Neural crest cell (in vitro differentiated cells): ENCODE measurements at places on chromosomes 3 and 15.

DNA sequence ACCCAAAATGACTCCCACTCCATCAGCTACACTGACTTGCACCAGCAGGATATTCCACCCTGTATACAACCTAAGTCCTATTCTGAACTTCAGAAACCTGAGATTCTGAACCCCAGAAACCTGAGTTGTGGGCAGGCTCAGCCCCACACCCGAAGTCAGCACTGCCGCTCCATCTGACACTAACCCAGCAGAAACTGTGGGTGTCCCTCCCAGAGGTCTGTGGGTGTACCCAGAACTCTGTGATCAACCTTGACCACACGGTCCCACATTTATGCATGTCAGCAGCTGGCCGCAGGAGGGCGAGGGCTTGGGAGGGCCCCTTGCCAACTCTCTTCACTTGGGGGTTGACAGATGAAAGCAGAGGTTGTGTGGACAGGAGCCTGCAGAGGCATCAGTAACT lies 9.3 kb downstream of the OXTR start:
- DNase-seq = no peak

- DNase-seq = no peak
These were observed 125.8 kb downstream of the KBTBD8 start for GRCh38 chr3:67123914-67124313.

- no peak for DNase-seq
These were observed 25.9 kb upstream of the PLA2G4D start for GRCh38 chr15:42120285-42120684.

GRCh38 chr3:157405457-157405856 lies 31.2 kb upstream of the PTX3 start:
- no peak for DNase-seq

DNA sequence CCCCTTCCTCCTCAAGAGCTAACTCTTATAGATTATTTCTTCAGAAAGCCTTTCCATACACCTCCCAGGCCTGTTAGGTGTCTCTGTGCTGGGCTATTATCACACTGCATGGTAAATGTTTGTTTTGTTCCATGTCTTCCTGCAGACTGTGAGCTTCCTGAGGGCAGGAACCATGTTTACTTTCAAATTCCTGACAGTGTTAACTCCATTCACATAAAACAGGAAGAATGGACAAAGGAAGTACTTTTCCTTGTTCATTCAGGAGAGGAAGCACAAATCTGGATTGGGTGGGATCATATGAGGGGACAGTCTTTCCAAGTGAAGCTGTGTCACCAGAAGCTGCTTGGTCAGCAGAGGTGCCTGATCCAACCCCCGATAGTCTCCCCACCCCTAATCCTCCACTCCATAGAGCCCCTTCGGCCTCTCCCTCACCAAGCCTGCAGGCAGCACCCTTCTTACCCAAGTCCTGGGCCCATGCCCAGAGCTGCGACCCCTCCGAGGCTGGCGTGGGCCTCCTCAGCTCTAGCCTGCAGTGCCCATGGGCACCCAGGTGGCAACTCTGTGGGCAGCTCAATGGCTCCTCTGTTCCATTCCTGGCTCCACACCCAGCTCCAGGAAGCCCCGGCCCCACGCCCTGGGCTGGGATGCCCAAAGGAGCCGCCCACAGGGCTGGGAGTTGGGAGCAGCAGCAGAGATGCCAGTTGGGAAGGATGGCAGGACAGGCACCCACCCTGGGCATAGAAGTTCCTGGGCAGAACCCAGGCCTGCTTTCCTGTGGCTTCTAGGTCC lies 6.9 kb downstream of the SHF start:
- DNase-seq = no peak

GRCh38 chr3:50464569-50464968 lies 38.9 kb downstream of the CACNA2D2 start:
- DNase-seq = no peak

- no peak for DNase-seq
These were observed 24.2 kb downstream of the ZXDC start for GRCh38 chr3:126451511-126451910.

DNA sequence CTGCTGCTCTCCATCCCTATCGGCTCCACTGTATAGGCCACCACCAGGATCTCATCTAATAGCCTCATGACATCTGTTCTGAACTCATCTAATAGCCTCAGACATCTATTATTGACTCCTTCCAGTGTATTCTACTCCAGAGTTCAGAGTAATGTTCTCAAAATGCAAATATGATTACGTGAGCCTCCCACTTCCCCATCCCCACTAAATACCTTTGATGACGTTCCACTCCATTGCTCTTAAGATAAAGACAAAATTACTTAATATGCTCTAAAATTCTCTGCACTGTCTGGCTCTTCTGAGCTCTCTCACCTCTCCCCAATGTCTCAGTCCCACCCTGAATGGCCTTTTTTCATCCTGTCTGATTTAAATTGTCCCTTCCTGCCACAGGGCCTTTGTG lies 94.7 kb downstream of the SAMMSON start:
- DNase-seq = no peak

GRCh38 chr15:36722555-36722954 lies 143.1 kb downstream of the CDIN1 start:
- DNase-seq = no peak

DNA sequence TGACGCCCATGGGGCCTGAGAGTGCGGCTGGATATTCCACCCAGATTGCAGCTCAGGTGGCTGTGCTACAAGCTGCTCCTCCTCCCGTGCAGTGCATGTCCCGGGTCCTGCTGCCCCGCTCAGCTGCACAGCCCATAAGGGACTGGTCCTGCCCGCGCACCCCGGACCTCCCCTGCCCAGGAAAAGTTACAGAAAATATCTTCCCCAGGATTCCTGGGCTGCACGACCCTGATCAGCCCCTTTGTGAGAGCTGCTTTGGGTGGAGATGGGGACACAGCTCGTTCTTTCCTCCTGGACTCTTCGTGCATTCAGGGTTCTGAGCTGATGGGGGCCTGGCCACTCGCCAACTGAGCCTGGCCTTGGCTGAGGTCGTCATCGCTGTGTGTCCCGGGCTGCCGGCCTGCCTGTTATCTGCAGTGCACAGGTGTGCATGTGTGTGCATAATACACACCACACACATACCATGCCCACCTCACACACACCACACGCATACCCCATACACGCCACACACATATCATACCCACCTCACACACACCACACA lies 28.8 kb downstream of the APBA2 start:
- no peak for DNase-seq

GRCh38 chr3:128861491-128861890 lies 17.9 kb upstream of the ACAD9 start:
- no peak for DNase-seq

- peak; percentile 89 for DNase-seq
These were observed at the start of gene TBC1D5 for GRCh38 chr3:17742102-17742879. Gene TBC1D5, minus strand, starts transcription at chr3:17742631. Its CDS starts 234,061 bp downstream, at chr3:17508570.

- DNase-seq = no peak
These were observed 180.6 kb downstream of the PLCL2 start for GRCh38 chr3:17065315-17065714.

GRCh38 chr3:95134693-95135413 lies 1072.0 kb downstream of the NSUN3 start:
- no peak for DNase-seq

GRCh38 chr15:66927201-66928077 lies 138.0 kb upstream of the SMAD3 start:
- DNase-seq = no peak

- DNase-seq = no peak
These were observed 8.3 kb downstream of the LSM3 start for GRCh38 chr3:14186854-14187458.

DNA sequence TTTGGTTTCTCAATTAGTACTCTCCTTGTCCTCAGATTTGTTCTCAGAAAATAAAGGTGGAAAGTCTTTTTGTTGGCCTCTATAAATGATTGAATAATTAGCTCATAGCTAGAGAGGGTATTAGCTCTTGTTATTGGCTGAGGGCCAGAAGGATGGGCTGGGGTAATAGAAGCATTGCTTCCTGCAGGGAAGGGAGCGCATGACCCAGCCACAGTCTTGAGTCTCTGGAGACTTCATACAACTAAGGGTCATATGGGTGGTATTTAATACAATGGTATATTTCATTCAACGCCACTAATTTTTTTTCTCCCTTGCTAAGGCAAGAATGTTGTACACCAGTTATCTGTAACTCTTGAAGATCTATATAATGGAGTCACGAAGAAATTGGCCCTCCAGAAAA lies 8.4 kb downstream of the DNAJA4 start:
- no peak for DNase-seq

DNA sequence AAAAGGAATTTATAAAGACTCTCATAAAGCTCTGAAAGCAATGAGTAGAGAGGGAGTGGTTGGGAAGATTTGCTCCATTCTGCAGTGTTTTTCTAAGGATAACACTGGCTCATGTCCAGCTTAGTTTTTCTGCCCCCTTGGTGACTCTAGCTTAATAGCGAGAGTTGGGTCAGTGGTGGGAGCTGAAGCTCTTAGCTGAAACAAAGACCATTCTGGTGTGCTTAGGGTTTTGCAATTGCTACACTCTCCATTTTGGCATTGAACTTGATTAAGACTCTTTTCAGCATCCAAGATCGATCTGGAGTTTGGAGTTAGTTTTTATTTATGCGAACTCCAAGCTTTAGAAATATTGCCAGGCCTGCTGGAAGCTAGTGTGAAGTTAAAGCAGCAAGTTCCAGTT lies 98.0 kb downstream of the ATG7 start:
- DNase-seq = no peak

DNA sequence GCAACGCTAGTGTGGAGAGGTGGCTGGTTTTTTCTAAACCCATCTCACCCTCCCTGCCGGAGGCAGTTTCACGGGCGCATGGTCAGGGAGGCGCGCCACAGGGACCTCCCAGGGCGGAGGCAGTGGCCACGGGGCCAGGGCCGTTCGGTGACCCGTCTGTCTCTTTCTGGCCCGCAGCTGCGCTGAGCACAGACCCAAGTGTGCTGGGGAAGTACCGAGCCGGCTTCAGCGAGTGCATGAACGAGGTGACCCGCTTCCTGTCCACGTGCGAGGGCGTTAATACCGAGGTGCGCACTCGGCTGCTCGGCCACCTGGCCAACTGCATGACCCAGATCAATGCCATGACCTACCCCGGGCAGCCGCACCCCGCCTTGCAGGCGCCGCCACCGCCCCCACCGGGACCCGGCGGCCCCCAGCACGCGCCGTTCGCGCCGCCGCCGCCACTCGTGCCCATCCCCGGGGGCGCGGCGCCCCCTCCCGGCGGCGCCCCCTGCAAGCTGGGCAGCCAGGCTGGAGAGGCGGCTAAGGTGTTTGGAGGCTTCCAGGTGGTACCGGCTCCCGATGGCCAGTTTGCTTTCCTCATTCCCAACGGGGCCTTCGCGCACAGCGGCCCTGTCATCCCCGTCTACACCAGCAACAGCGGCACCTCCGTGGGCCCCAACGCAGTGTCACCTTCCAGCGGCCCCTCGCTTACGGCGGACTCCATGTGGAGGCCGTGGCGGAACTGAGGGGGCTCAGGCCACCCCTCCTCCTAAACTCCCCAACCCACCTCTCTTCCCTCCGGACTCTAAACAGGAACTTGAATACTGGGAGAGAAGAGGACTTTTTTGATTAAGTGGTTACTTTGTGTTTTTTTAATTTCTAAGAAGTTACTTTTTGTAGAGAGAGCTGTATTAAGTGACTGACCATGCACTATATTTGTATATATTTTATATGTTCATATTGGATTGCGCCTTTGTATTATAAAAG lies 1.8 kb downstream of the HES1 start:
- DNase-seq = peak; percentile 33

DNA sequence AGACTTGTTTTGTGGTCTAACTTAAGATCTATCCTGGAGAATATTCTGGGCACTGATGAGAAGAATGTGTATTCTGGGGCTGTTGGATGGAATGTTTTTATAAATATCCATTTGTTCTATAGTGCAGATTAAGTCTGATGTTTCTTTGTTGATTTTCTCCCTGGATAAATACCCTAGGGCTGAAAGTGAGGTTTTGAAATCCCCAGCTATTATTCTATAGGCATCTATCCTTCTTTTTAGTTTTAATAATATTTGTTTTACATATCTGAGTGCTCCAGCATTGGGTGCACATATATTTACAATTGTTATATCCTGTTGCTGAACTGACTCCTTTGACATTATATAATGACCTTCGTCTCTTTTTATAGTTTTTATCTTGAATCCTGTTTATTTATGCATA lies 42.9 kb downstream of the GALK2 start:
- no peak for DNase-seq

- no peak for DNase-seq
These were observed 17.8 kb downstream of the TLE3 start for GRCh38 chr15:70079888-70080287.

DNA sequence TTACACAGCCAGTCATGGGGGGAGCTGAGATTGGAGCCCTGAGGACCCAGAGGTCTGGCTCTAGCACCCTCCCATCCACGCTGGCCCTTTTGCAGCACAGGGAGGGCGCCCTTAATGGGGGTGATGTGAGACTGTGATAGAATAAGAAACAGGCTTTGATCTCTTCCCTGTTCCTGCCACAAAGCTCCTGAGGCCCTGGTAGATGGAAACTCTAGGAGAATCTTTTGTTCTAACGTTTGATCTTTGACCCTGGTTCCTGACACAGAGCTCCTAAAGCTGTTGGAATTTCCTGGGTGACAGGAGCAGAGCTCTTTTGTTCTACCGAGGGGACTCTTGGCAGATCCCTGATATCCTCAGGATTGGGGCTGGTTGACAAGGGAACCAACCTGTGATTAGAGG lies 1.2 kb upstream of the UROC1 start:
- no peak for DNase-seq

GRCh38 chr15:58521293-58521991 lies 89.7 kb downstream of the LIPC start:
- DNase-seq = no peak

- no peak for DNase-seq
These were observed 17.3 kb downstream of the GTPBP8 start for GRCh38 chr3:113008117-113008516.
